ENCODE measurements at places on chromosomes 6 and 20.

DNA sequence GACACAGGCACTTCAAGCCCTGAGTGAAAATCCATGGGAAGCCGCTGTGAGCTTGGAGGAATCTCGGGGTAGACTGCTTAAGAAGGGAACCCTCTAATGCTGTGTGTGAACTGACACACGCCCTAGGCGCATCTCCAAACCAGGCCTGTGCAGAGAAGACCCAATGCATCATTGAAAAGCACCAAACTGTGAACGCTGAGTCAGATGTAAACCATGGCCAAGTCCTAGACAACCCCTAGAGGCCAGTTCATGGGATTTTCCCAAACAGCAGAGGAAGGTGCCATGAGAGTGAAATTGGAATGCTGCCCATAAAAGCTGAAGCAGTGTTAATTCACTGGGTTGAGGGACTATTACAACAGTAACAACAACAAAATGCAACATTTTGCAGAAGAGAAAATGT lies 296.5 kb downstream of the SMOC2 start:
- DNase-seq: no peak

GRCh38 chr6:120279466-120280167 lies 930.1 kb upstream of the MAN1A1 start:
- DNase-seq: no peak

GRCh38 chr6:106087548-106088325 lies 1.6 kb downstream of the PRDM1 start:
- no peak for DNase-seq

- DNase-seq: no peak
These were observed 26.0 kb upstream of the KIF16B start for GRCh38 chr20:16599257-16599656.

DNA sequence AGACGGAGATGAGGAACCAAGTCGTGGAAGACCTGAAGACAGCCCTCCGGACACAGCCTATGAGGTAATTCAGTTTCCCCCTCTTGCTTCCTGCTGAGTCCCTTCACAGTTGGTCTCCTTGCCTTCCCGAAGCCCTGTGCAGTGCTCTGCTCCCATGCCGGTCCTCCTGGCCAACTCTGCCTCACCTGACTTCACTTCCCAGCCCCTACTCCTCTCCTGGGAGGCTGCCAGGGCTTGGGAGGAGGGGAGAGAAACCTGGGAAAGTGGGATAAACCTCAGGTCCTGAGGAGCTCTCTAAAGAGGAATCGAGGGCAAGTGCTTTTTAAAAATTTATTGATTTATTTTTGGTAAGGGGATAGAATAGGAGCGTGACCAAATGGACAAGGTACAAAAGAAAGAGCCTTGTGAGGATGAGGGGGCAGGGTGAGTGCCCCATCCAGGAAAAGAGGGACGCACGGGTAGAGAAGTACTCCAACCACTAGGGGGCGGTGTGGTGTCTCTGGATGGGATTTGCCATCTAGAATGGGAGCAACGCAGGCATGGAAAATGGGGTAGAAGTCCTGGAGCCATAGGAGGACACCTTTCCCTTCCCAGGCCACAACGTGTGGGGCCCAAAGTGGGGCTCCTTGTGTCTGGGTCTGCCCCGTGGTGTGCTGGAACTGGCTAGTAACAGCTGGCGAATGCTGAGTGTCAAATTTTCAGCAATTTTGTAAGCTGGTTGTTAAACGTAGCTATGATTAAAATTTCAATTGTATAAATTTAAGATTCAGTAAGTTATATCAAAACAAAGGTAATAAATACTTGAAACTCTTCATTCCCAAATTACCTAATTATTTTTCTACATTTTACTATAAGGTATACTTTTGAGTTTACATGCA lies 69.0 kb downstream of the MOCS1 start:
- DNase-seq: peak; percentile 36

GRCh38 chr6:139114746-139115145 lies 20.1 kb upstream of the HECA start:
- peak; percentile 45 for DNase-seq

DNA sequence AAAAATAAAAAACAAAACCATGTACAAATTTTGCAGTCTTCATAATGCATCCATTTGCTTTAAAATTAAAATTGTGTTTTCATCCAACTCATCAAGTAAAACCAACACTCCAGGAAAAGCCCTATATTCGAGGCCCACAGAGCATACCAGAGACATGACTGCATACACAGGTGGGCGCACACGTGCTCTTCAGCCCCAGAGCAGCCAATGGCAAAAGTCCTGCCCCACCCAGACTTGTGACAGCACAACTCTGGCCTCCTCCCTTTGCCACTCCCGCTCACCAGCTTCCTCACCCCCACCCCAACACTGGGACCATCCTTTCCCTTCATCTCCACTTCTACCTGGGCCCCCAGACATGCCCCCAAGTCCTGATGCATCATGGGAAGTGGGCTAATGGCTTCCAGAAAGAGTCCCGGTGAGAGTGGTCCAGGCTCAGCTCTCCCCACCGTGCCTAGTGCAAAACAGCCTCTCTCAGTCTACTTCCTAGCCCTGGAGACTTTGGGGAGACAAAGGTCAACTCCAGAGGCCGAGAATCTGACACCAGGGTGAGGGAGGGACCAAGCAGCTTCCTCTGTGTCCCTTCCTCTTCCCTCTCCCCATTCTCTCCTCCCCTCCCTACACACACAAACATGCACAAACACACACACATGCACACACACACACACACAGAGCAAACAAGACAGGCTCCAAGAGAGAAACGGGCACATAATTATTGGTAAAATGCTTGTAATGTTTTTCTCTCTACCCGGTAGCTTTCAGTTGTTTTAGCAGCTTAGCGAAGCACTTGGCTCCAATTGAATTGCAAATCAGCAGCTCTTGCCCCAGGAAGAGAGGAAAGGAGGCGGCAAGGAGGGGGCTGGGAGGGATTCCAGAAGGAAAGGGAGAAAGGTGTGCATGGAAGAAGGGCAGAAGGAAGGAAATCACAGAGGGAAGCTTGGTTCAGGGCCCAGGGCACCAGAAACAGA lies 14.3 kb downstream of the GRM4 start:
- no peak for DNase-seq

- peak; percentile 78 for DNase-seq
These were observed 108.5 kb upstream of the KCNK16 start for GRCh38 chr6:39430871-39431523.

- no peak for DNase-seq
These were observed 242.3 kb upstream of the SUPT3H start for GRCh38 chr6:45619994-45620471.

- no peak for DNase-seq
These were observed 38.0 kb upstream of the IPCEF1 start for GRCh38 chr6:154394571-154394970.

GRCh38 chr20:56748476-56749377 lies 119.6 kb downstream of the TFAP2C start:
- no peak for DNase-seq

- DNase-seq: no peak
These were observed 271.1 kb upstream of the AGPAT4 start for GRCh38 chr6:161544801-161545480.

DNA sequence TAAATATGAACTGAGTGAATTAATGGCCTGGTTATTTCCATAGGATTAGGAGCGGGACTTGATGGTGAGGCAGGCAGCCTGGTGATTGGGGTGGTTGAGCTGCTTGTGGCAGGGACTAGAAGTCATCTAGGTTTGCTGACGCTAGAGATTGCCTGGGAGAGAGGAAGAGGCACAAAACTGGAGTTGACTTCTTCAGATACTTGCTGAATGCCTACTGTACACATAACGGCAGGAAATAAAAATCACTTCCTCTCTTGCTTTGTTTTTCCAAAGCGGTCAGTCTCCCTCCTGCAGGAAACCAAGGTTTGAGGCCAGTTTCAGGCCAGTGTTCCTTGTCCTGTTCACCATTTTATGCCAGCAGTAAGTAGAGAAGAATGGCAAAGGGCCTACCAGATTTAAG lies 36.7 kb upstream of the MYLIP start:
- DNase-seq: no peak

DNA sequence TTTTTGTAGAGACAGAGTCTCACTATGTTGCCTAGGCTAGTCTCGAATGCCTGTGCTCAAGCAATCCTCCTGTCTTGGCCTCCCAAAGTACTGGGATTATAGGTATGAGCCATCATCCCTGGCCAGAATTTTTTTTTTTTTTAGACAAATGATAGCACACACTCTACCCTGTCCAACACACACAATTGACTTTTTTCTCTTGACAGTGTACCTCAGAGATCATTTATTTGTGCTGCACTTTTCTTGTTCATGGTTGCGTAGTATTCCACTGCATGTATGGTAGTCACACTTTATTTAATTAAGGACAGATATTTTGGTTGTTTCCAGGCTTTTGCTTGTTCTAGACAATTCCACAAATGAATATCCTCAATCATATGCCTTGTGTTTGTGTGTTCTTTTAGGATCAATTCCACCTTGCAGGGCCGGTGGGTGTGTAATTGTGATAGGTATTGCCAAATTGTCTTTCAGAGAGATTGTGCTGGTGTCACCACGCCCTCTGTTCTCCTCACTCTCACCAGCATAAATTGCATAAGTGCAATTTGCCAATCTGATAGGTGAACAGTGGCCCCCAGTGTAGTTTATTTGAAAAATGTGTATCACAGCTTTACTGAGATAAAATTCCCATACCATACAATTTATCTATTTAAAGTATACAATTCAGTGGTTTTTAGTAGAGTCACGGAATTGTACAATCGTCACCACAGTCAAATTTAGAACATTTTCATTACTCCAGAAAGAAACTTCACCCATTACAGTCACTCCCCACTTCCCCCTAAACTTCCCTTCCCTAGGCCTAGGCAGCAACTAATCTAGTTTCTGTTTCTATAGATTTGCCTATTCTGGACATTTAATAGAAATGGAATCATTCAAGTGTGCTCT lies 20.1 kb downstream of the SRC start:
- DNase-seq: no peak

DNA sequence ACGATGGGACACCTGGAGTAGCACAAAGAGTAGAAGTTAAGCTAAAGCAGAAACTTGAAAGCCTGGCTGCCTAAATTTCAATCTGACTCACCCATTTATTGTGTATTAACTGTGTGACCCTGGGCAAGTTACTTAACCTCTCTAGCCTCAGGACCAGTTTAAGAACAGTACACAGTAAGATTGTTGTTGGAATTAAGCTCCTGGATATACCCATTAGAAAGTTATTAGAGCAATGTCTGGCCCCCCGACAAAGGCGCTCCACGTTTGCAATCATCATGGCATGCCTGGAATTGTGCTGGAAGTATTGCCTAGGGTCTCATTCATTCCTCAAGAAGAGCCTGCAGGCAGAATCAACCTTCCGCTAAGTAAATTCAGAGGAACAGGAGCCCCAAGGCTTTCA lies 1.4 kb downstream of the SDC4 start:
- no peak for DNase-seq

GRCh38 chr6:21201637-21202350 lies 391.8 kb upstream of the SOX4 start:
- peak; percentile 98 for DNase-seq

DNA sequence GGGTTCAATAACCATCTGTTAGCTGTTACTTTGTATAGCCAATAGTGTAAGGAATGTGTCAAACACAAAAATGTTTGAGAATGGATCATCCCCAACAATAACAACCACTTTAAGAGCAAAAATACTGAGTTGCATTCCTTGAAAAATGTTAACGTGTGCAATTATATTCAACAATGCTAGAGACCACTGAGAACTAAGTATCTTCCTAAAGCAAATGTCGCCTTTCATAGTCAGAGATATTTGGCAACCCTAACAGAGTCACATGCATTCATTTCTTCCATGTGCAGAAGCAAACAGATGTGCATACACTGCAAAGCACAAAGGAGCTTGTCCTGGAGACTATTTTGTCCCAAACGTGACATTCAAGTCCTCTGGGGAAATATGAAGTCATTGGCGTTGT lies 448.6 kb downstream of the GJA1 start:
- no peak for DNase-seq

Measured in NCI-H345 (cell line).